ENCODE measurements at places on chromosomes 3 and 15.
A peak's percentile ranks its signal among the peaks of the same experiment; 100 is the strongest.

DNA sequence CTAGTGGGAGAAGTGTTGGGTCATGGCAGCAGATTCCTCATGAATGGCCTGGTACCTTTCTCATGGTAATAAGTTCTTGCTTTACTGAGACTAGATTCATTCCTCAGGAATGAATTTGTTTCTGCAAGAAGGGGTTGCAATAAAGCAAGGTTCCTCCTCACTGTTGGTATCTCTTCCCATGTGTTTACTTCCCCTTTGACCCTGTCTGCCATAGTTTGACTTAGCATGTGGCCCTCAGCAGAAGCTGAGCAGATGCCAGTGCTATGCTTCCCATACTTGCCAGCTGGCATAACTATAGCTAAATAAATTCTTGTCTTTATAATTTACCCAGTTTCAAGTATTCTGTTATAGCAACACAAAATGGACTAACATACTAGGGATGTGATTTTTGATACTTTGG is 163.6 kb upstream of the COL8A1 start:
- no peak for DNase-seq

DNA sequence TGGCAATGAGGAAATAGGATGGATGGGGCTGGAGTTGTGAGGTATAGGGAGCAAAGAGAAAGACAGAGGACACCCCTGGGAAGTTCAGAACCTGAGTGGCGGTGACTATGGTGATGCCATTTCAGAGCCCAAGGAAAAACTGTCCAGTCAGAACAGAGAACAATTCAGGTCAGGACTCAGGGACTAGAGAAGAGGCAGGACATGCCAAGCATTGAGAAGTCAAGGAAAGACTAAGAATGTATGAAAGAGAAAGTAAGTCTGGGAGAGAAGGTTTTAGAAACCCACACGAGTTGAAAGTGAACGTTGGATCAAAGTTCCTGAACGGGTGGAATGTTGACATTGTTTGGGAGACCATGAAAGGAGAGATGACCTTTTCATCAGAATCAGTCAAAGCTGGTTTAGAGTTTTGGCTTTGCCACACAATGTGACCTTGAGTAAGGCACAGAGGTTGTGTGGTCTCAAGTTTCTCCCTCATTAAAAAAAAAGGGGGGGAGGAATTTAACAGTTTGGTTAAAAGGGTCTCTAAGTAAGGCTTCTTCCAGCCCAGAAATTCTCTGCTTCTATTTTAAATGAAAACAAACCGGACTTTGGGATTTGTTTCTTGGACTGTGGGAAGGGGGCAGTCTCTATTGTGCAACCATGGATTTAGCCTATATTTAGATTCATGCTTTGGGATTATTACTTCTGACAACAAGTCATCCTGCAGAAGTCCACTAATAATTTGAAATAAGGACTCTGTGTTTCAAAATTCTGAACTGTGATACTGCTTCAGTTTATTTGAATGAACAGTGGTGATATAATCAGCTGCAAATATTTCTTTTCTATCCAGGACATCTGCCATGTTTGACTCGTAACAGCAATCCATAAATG is 315.9 kb upstream of the TBL1XR1 start:
- no peak for DNase-seq

DNA sequence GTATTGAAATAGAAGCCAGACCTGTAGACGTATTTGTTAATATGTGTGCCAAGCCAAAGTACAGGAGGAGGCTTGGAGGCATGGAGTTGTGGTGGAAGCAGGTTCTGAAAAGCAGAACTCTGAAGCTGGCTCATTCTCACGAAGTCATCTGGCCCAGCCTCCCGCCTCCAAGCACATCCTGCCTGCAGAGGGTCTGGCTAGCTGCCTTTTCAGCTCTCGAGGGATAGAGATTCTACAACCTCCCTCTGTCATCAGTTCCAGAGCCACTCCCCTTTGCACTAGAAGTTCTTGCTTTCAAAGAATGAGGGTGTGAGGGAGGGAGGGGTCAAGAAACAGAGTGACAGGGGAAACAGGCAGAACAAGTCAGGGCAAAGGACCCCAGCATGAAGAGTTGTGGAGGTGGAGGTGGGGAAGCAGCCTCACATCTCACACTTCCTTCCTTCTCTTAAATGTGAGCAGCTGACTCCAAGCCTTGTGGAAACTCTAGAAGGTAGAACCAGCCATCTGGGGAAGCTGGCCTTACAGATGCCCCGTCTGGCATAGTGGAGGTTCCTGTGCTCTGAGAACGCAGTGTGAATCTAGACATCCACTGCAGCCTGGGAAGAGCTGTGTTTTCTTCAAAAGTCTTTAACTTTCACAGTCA is 95.3 kb downstream of the SLC49A4 start:
- peak; percentile 17 for DNase-seq

DNA sequence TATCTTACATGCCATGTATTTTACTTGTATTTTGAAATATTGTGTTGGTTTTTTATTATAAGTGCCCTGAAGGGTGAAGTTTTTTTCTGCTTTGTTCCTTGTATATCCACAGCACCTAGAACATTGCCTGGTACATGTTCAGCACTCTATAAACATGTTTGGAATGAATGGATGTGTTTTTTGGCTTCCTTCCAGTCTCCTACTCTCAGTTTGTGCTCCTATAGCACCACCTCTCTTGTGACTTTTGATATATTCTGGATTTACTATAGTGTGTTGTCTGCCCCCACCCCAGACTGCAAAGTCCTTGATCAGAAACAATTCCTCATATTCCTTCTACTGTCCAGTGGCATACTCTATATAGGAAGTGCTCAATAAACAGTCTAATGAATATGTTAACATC is 60.6 kb downstream of the PLCL2 start:
- no peak for DNase-seq

DNA sequence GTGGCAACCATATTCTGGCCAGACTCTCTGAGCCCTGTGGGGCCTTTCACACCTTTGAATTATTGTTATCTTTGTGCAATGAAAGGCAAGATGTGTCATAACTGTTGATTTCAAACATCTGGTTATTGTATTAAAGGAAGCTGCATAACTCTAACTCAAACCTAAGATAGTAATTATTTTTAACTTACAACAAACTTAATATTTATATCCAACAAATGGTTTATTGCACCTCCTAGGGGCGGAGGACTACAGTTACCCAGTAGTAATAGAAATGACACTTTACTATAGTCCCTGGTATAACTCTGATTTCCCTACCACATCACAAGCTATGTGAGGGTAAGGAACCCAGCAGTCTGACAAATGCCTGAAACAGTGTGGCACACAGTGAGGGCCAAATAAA is 363.9 kb upstream of the SUCLG2 start:
- no peak for DNase-seq

GRCh38 chr3:126672340-126672739 is 17.4 kb upstream of the TXNRD3 start:
- no peak for DNase-seq

DNA sequence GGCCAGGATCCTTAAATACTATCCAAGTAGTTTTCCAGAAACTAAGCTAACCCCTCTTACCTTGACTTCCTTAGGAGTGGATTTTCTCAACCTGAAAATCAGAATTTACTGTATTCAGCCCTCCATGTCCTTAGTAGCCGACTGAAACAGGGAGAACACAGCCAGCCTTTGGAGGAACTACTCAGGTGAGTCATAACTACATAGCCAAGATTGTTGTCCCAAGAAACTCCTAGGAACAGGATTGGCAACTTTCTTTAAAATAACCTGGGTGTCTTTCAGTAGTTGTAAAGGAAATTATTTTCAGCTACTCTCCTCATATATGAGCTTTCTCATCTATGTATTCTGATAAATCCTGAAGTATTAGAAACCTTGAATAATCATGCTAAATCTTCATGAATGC is 22.3 kb downstream of the FANCD2OS start:
- DNase-seq: no peak

GRCh38 chr3:32782407-32782806 is 35.4 kb upstream of the TRIM71 start:
- DNase-seq: no peak

- no peak for DNase-seq
These were observed 19.1 kb downstream of the PAQR9 start for GRCh38 chr3:142944342-142944741.

DNA sequence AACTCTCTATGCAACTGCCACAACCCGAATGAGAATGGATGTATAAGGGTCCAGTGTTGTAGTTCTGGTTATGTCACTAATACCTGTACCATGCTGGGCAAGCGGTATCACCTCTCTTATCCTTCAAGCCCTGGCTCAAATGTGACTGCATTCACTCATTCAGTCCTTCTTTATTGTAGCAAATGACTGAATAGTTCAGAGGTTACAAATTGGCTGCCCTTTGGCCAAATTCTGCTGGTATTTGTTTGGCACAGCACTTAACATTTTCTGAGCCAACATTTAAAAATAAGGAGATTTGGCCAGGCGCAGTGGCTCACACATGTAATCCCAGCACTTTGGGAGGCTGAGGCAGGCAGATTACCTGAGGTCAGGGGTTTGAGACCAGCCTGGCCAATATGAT is 47.5 kb downstream of the DLEC1 start:
- DNase-seq: no peak

- DNase-seq: no peak
These were observed 33.0 kb downstream of the RBPMS2 start for GRCh38 chr15:64742385-64742784.

DNA sequence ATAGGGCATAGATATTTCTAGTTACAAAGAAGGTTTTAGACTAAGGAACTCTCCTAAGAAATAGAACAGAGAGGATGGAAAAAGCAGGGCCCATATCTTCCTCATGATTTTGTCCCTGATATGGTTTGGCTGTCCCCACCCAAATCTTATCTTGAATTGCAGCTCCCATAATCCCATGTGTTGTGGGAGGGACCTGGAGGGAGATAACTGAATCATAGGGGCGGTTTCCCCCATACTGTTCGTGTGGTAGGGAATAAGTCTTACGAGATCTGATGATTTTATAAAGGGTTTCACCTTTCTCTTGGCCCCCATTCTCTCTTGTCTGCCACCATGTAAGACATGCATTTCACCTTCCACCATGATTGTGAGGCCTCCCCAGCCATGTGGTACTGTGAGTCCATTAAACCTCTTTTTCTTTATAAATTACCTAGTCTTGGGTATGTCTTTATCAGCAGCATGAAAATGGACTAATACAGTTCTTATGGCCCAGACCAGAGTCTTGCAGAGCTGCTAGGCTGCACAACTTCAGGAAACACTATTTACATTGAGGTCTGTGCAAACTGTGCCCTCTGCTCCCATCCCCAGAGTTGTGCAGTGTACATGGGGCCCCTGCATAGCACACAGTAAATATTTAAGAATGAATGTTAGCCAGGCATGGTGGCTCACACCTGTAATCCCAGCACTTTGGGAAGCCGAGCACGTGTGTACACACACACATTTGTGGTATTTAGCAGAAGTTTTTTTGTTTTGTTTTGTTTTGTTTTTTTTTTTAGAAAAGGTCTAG is 20.3 kb upstream of the CA12 start:
- DNase-seq: no peak

DNA sequence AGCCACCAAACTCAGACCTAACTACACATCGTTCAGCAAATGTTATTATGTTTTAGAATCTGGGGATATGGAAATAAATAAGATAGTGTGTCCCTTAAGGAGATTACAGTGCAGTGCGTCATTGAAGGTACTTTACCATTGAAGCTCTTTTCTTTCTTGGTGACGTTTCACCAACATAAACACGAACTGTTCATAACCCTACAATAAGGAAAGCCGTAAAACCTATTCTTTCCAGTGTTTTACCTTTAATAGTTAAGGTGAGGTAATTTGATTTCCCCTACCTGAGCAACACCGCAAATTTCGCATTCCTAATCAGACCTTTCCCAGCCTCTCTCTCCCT is 826 bp downstream of the CCDC66 start:
- DNase-seq: no peak

- no peak for DNase-seq
These were observed 202.8 kb upstream of the UBE2E2 start for GRCh38 chr3:23000371-23000770.

GRCh38 chr3:115388166-115388565 is 235.1 kb upstream of the GAP43 start:
- DNase-seq: no peak
